ENCODE measurements at places on chromosomes 5 and 9.

DNA sequence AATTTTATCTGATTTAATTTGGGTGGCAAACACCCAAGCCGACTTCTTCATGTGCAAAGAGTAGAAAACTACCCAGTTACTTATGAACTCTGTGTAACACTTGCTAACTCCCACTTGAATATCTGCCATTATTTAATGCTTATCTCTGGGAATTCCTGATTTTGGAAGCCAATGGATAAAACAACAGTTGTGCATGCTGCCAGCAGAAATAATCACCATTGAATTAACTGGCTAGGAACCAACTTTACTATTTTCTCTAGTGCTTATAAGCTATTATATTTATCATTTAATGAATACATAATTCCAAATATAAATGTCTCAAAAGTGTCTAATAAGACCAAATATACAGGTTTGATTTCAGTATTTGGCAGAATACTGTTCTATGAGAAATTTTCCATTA, 85.7 kb downstream of the IZUMO3 start:
- no peak for DNase-seq

- DNase-seq = no peak
Observed at GRCh38 chr5:14730881-14731280, 66.4 kb downstream of the OTULIN start.

DNA sequence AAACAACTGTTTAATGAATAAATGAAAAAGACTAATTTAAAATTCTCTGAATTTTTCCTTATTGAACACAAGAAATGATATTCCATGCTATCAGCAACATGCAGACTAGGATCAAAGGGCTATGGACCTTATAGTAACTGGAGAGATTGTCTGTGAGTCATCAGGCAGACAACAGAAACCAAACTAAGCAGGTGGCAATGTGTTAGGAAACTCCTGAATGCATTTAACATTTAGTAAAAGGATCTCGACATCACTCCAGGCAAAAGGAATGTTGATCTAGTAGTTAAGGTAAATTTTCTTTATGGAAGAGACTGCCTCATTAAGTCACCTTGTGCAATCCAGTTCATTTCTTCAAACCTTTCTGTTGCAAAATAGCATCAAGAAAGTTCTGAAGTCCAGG, 58.4 kb downstream of the ARL15 start:
- DNase-seq = no peak

- no peak for DNase-seq
Observed at GRCh38 chr5:146203872-146204192, 427 bp downstream of the RBM27 start.

- DNase-seq = no peak
Observed at GRCh38 chr9:107626118-107626517, 136.5 kb upstream of the KLF4 start.

- DNase-seq = no peak
Observed at GRCh38 chr5:127865273-127865672, 162.1 kb downstream of the CCDC192 start.

- no peak for DNase-seq
Observed at GRCh38 chr5:44875661-44876605, 67.2 kb downstream of the MRPS30 start.

DNA sequence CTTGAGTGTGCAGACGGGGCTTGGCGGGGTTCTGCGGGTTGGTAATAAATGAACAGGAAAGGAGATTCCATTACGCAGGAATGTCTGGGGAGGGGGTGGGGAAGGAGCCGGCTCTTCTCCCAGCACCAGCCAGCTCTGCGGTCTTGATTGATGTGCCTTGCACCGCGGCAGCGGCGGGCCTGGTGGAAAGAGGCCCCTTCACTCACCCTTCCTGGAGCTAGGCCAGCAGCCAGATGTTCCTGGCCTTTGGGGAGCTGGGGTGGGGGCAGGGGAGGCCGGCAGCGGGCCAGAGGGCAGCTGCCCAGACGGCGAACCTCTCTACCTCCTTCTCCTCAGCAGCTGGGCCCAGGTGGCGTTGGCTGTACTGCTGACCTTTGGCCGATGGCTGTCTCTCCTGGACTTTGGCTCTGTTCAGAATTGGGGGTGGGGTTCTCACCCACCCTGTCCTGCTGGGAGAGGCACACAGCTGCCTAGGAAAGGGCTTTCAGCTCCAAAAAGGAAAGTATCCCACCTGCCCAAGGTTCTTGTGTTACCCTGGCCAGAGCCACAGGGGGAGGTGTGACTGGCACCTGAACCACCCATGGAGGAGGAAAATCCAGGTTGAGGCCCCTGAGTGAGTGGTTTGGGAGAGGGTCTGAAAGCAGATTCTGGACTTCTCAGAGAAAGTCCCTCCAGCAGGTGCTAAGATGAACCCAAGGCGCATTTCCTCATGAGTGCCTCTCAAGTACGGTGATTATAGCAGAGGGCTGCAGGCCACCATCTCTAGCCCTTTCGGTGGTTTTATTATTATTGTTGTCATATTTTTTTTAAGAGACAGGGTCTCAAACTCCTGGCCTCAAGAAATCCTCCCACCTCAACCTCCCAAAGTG, 58.0 kb upstream of the SYNPO start:
- DNase-seq = no peak

- peak; percentile 54 for DNase-seq
Observed at GRCh38 chr5:113044776-113045465, 68.3 kb downstream of the DCP2 start.

- DNase-seq = no peak
Observed at GRCh38 chr9:71549023-71549422, 219.3 kb downstream of the CEMIP2 start.

- no peak for DNase-seq
Observed at GRCh38 chr5:171757853-171758535, 27.6 kb upstream of the SMIM23 start.

DNA sequence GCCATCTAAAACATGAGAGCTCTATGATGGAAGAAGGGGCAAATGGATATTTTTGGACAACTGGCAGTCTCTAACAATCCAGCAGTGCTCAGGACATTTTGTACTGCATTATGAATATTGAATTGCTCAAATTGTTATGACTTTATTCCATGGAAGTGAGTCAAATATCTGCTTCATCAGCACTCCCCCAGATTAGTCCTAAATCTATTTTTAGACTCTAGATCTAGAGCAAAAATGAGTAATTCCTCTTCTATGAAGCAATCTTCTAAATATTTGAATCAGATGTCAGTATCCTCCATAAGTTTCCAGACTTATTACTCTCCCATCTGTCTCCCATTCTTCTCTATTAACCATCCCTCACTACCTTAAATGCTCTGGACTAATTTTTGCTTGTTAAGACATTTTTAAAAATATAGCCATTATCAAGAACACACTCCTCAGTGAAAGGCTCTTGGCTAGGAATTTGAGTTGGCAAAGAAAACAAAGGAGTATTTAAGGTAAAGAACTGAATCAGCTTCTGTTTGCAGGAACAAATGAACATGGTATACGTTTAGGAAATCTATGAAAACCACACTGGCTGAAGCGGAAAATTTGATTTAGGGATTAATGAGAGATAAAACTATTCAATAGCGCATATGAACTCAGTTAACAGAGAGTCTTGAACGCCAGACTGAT, 300.9 kb downstream of the MCTP1 start:
- no peak for DNase-seq

GRCh38 chr9:27537756-27538155, 8.1 kb upstream of the MOB3B start:
- DNase-seq = no peak

GRCh38 chr5:157670662-157671591, at the start of gene C5orf52:
TSS of gene C5orf52 (plus strand) at chr5:157671533. CDS start at chr5:157671615, 82 bp downstream.
- DNase-seq = no peak

- no peak for DNase-seq
Observed at GRCh38 chr9:94699715-94700373, 26.7 kb upstream of the AOPEP start.

GRCh38 chr9:90878562-90878961, 76.9 kb downstream of the SYK start:
- DNase-seq = no peak

All from coronary artery (tissue), 2 donors.